Spleen (tissue), 13 donors: ENCODE measurements at places on chromosomes 2 and 18.
A peak's percentile ranks its signal among the peaks of the same experiment; 100 is the strongest.

GRCh38 chr2:207153266-207153975, 12.3 kb downstream of the KLF7 start:
- H3K4me1 ChIP-seq: peaks cover 48% of the 10 kb centered on the region
- no peak for DNase-seq
- no peaks in the 10 kb centered on the region for H3K27me3 ChIP-seq
- H3K36me3 ChIP-seq: no peaks in the 10 kb centered on the region
- H3K4me3 ChIP-seq: no peak overlapping the region

- no peaks in the 10 kb centered on the region for H3K27me3 ChIP-seq
- H3K36me3 ChIP-seq: peaks cover 22% of the 10 kb centered on the region
- DNase-seq: no peak
- no peak overlapping the region for H3K27ac ChIP-seq
Measured at GRCh38 chr2:32136097-32136496, 29.6 kb upstream of the SLC30A6 start.

- H3K27me3 ChIP-seq: peaks cover 100% of the 10 kb centered on the region
- peak; percentile 47 for DNase-seq
- H3K36me3 ChIP-seq: no peaks in the 10 kb centered on the region
- H3K27ac ChIP-seq: no peak overlapping the region
- no peak overlapping the region for H3K4me3 ChIP-seq
Measured at GRCh38 chr2:72927619-72928550, 10.6 kb downstream of the EMX1 start.

DNA sequence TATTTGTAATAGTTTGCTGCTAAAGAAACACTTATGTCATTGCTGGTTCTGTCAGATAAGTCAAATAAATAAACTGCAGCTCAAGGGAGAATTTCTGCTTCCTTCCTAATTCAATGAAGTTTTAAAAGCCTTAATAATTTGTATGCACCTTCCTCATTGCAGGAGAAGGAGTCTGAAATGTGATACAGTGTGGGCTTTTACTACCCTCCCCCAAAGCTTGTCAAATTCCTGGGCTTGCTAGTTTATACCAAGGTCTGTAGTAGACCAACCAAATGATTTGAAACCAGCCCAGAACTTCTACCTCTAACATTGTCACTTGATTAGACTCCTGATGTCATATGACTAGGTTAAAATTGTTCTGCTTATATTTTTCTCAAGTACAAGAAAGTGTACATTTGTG, 131.8 kb downstream of the DTNA start:
- no peak for DNase-seq
- no peak overlapping the region for H3K4me3 ChIP-seq
- H3K27me3 ChIP-seq: no peaks in the 10 kb centered on the region
- H3K36me3 ChIP-seq: no peaks in the 10 kb centered on the region
- no peaks in the 10 kb centered on the region for H3K4me1 ChIP-seq

- no peak overlapping the region for H3K27ac ChIP-seq
- no peaks in the 10 kb centered on the region for H3K27me3 ChIP-seq
- no peak for DNase-seq
- H3K36me3 ChIP-seq: no peaks in the 10 kb centered on the region
Measured at GRCh38 chr18:40926679-40927078, 1028.4 kb upstream of the PIK3C3 start.

DNA sequence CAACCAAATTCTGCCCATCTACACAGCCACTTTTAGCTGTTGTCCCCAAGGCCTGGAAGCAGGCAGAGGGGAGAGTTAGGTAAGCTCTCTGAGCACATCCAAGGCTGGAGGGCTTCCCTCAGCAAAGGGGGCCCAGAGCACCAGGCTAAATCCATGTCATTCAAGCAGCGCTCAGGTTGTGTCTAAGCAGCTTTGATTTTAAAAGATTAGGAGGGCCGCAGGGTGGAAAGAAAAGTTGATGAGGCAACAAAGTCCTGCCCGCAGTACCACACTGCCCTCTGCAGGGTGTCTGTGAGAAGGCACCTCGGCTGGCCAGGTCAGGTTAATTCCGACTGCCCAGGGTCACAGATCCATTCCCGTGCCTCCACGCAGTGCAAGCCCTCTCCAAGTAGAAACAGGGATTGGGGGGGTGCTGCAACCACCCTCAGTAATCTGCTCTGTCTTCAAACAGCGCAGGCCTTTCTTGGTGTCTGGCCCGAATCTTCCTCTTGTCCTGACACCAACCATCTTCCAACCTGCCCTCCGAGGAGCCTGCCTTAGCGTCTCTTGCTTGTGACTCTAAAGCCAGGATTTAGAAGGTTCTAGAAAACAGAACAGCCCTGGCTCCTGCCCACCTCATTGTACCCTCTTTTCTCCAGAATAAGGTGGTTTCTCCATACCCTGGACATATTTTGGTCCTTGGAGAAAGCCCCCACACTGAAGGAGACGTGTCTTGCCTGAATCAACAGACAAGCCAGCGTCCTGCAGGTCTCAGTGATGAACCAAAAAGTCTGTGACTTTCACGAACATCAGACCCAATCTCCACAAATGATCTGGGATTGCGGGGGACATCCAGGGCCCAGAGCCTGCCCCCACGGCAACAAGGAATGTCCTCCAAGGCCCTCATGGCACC, 289.2 kb downstream of the TNS1 start:
- H3K27me3 ChIP-seq: peaks cover 18% of the 10 kb centered on the region
- no peak overlapping the region for H3K27ac ChIP-seq
- H3K4me1 ChIP-seq: peaks cover 15% of the 10 kb centered on the region
- DNase-seq: peak; percentile 90
